CD8-positive, alpha-beta memory T cell (primary cell): ENCODE measurements at places on chromosomes 1 and 21. TPM values are rescaled to one million over a fixed set of nuclear protein-coding genes. Genes with fewer than 3 reads are reported as not detected.

DNA sequence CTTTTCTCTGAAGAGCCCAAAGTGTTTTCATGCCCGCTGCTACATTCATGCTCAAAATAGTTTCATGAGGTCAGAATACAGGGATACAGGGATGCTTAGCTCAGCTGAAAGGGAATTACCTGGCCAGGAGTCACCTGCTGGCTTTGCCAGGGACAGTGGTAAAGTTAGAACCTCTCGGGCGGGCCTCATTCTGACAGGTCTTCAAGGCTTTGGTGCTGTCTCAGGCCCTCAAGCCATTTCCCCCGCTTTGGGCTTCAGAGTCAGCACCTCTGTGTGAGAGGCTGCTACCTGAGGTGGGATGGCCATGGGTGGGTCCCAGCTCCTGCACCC lies 5.5 kb downstream of the RASSF5 start:
- peaks cover 17% of the 10 kb centered on the region for H3K27me3 ChIP-seq
- no peak for DNase-seq
- H3K27ac ChIP-seq, result no peak overlapping the region
- peaks cover 12% of the 10 kb centered on the region for H3K4me1 ChIP-seq

Gene GPR89A
- 25.0 TPM for total RNA-seq

- H3K27me3 ChIP-seq, result no peaks in the 10 kb centered on the region
- H3K4me1 ChIP-seq, result no peaks in the 10 kb centered on the region
- H3K27ac ChIP-seq, result no peak overlapping the region
- no peak for DNase-seq
- no peak overlapping the region for H3K4me3 ChIP-seq
Measured at GRCh38 chr1:218472885-218473284, 127.7 kb downstream of the TGFB2 start.

DNA sequence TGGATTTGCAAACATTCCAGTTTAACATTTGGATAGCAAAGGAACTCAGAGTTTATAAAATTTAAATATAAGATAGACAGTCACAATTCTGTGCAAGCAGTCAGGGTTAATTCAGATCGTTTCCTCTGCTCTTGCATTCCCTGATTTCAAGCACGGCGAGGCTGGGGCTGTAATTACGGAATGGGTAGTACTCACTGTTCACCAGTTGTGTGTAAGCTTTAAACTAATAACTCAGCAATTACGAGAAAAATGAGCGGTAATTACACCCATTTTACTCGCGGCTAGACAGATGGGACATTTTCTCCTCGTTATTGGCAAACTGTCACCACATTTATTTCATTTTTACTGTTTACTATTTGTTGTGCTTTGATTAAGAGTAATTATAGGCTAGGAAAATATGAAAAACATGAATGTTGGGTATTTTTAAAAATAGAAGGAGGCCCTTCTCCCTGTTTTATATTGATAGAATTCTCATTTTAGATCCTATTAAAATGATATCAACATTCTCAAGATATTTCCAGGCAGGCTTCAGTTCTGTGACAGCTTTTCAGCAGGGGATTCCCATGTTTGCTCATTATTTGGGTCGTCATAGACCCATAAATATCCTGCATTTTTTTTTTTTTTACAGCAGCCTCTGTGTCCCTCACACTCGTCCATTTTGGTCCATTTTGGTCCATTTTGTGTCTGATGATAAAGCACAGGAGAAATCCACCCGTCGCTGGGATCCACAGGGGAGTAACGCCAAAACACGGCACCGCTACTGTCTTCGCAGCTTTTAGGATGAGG lies 208.3 kb downstream of the DSCAM start:
- H3K4me1 ChIP-seq, result no peaks in the 10 kb centered on the region
- H3K27ac ChIP-seq, result no peak overlapping the region
- H3K36me3 ChIP-seq, result no peaks in the 10 kb centered on the region
- DNase-seq, result no peak
- H3K4me3 ChIP-seq, result no peak overlapping the region
- H3K27me3 ChIP-seq, result no peaks in the 10 kb centered on the region

Gene IRF6
- total RNA-seq, result 1.2 TPM

GRCh38 chr1:107643766-107644165 lies 321.2 kb downstream of the VAV3 start:
- H3K4me3 ChIP-seq, result no peak overlapping the region
- H3K27me3 ChIP-seq, result no peaks in the 10 kb centered on the region
- no peaks in the 10 kb centered on the region for H3K36me3 ChIP-seq
- no peak overlapping the region for H3K27ac ChIP-seq
- no peak for DNase-seq

GRCh38 chr1:182925661-182926060 lies 27.3 kb downstream of the SHCBP1L start:
- H3K4me1 ChIP-seq, result no peaks in the 10 kb centered on the region
- H3K4me3 ChIP-seq, result no peak overlapping the region
- no peak overlapping the region for H3K27ac ChIP-seq
- H3K36me3 ChIP-seq, result no peaks in the 10 kb centered on the region
- DNase-seq, result no peak

- no peaks in the 10 kb centered on the region for H3K36me3 ChIP-seq
- H3K4me3 ChIP-seq, result no peak overlapping the region
- H3K27ac ChIP-seq, result no peak overlapping the region
- no peak for DNase-seq
- no peaks in the 10 kb centered on the region for H3K4me1 ChIP-seq
Measured at GRCh38 chr1:48728584-48728983, 48.1 kb downstream of the BEND5 start.

Gene MAPKAPK2
- total RNA-seq, result 78.4 TPM

DNA sequence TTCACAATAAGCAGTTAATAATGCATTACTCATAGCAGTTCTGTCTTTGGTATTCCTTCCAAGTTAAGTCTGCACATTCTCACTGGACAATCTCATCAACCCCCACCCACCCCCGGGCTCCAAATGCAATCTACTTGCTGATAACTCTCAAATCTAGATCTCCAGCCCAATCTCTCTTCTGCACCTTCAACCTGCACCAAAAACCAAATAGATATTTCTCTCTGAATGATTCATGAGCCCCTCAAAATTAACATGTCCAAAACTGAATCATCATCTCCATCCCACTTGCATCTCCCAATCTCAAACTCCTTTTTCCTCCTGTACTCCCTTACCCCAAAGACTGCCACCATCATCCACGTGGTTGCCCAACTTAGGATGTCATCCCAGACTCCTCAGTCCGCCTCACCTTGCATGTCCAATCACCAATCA lies 2.7 kb downstream of the DOCK7 start:
- peaks cover 4% of the 10 kb centered on the region for H3K4me1 ChIP-seq
- H3K4me3 ChIP-seq, result no peak overlapping the region
- H3K36me3 ChIP-seq, result no peaks in the 10 kb centered on the region
- H3K27me3 ChIP-seq, result no peaks in the 10 kb centered on the region
- H3K27ac ChIP-seq, result no peak overlapping the region

- no peaks in the 10 kb centered on the region for H3K27me3 ChIP-seq
- H3K27ac ChIP-seq, result no peak overlapping the region
- no peak for DNase-seq
- peaks cover 82% of the 10 kb centered on the region for H3K36me3 ChIP-seq
Measured at GRCh38 chr1:209835782-209836298, 8.1 kb downstream of the UTP25 start.

DNA sequence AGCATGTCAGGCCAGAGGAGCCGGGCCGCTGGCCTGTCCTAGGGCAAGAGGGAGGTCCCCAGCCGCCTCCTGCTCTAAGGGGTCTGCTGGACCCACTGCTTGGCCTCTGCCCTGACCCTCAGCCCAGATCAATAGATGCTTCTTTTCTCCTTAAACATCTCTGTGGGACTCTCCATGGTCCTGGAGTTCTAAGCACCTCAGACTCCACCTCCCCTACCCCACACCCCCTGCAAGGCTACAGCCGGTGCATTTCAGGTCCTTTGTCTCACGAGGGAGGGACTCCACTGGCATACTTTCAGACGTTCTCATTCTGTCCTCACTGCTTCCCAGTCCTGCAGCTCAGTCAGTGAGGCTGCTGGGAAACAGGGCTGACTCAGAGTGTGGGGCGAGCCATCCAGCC lies 11.0 kb downstream of the CNTN2 start:
- H3K36me3 ChIP-seq, result no peaks in the 10 kb centered on the region
- H3K27me3 ChIP-seq, result no peaks in the 10 kb centered on the region
- H3K4me1 ChIP-seq, result no peaks in the 10 kb centered on the region
- no peak overlapping the region for H3K4me3 ChIP-seq
- no peak for DNase-seq
- no peak overlapping the region for H3K27ac ChIP-seq

- no peak overlapping the region for H3K4me3 ChIP-seq
- no peaks in the 10 kb centered on the region for H3K36me3 ChIP-seq
- no peak for DNase-seq
- H3K4me1 ChIP-seq, result no peaks in the 10 kb centered on the region
- no peaks in the 10 kb centered on the region for H3K27me3 ChIP-seq
- no peak overlapping the region for H3K27ac ChIP-seq
Measured at GRCh38 chr1:78441921-78442320, 48.9 kb upstream of the PTGFR start.
